Cerebellar cortex (tissue), 1 donor: ENCODE measurements at places on chromosomes 13 and 19.
A peak's percentile ranks its signal among the peaks of the same experiment; 100 is the strongest.

GRCh38 chr13:46521921-46522747 lies 30.8 kb upstream of the LRCH1 start:
- DNase-seq: peak; percentile 90

GRCh38 chr13:106916329-106916976 lies 348.5 kb upstream of the ARGLU1 start:
- no peak for DNase-seq

DNA sequence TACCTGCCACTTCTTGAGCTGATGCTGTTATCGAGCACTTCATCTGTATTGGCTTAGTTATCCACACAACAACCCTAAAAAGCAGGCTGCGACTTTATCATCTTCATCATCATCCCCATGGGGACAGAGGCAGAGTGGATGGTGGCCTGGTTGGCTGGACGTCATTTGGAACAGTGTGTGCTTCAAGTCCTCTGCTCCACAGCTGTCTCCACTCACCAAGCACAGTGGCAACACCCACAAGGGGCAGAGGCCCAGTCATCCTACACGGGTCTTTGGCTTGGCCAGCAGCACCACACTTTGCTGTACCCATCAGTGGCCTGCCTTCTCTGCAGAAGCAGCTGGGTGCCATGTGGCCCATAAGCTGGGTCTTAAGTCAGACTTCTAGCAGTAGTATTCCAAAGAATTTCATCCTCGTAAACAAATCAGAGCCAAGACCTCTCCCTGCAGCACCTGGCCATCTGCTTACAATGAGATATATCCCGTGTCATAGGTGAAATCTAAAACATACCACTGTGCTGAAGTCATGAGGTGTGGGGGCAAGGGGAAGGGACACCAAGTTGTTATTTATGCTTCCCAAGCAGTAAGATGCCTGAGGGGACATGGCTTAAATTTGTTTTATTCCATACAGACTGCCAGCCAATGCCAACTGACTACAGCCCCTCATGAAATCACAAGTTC lies 47.9 kb upstream of the EPHX3 start:
- DNase-seq: no peak

GRCh38 chr19:5621945-5622464 lies 571 bp downstream of the SAFB2 start:
- DNase-seq: no peak

- no peak for DNase-seq
These were observed 128.5 kb downstream of the ZNF675 start for GRCh38 chr19:23558541-23558940.

DNA sequence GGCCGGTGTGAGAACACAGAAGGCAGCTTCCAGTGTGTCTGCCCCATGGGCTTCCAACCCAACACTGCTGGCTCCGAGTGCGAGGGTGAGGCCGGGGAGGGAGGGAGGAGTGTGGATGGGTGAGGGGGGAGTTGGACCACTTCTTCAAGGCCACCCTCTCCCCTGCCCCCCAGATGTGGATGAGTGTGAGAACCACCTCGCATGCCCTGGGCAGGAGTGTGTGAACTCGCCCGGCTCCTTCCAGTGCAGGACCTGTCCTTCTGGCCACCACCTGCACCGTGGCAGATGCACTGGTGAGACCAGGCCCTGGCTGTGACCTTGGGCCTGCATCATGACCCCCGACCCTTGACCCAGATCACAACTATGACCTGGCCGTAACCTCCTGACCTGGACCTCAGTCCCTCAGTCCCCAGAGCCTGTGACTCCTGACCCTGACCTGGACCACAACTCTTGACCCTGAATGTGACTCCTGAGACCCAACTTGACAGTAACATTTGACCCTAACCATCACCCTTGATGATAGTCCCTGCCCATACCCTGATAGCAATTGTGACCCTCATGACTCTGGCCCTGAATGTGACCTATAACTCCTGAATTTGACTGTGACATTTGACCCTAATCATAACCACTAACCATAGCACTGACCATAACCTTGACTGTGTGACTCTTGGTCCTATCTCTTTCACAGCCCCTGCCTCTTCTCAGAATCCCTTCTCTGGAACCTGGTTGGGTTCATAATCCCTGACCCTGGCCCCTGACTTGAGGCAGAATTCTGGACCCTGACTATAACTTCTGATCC lies 10.9 kb downstream of the LTBP4 start:
- no peak for DNase-seq

- peak; percentile 63 for DNase-seq
These were observed 903.1 kb downstream of the SLITRK6 start for GRCh38 chr13:84896128-84896527.

- DNase-seq: no peak
These were observed 75.8 kb upstream of the UBAC2 start for GRCh38 chr13:99124794-99125316.

- no peak for DNase-seq
These were observed 6.3 kb downstream of the IL17D start for GRCh38 chr13:20709782-20710181.

DNA sequence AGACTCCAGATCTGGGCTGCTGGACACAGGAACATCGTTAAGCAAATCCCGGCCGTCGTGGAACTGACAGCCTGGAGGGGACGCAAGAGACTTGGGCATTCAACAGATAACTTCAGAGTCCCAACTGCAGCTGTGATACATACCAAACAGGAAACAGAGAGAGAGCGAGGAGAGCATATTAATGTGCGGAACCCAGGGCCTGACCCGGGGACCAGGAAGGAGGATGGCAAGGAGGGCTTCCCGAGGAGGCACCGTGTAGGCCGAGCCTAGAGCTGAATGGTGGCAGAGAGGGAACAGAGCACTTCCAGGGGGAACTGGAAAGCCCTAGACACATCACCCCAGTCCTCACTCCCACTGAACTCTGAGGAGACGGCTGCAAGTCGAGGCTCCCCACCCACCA lies 68.1 kb downstream of the SIPA1L3 start:
- no peak for DNase-seq

GRCh38 chr19:5683177-5683886 lies 2.5 kb downstream of the HSD11B1L start:
- no peak for DNase-seq

DNA sequence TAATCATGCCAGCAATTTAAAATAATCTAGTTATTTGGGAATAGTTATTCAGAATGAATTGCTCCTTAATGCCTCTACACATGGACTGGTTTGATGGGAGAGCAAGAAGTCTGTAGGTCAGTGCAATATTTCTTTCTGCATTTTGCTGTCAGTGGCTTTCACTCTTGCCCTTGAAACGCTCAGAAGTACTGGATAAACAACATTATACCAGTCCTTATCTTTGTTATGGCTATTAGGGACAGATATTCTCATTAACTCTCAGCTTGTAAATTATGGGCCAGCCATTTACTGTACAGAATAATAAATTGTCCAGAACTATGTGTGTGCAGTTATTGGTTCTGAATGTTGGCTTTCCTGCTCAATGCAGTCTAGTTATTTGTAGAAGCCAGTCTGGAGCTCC lies 224.4 kb downstream of the OXGR1 start:
- DNase-seq: no peak
